Liver (tissue), 10 donors: ENCODE measurements at places on chromosomes 3 and 15. TPM values are rescaled to one million over a fixed set of nuclear protein-coding genes. Genes with fewer than 3 reads are reported as not detected.

Gene RARB
- total RNA-seq = 2.4 TPM

Gene DCLK3
- 0.08 TPM for total RNA-seq

Gene BFSP2
- not detected for total RNA-seq

Gene SCG5
- total RNA-seq = 12.6 TPM

Gene CCDC39
- total RNA-seq = not detected

Gene KNG1
- 605 TPM for total RNA-seq

Gene PRSS50
- 0.25 TPM for total RNA-seq

DNA sequence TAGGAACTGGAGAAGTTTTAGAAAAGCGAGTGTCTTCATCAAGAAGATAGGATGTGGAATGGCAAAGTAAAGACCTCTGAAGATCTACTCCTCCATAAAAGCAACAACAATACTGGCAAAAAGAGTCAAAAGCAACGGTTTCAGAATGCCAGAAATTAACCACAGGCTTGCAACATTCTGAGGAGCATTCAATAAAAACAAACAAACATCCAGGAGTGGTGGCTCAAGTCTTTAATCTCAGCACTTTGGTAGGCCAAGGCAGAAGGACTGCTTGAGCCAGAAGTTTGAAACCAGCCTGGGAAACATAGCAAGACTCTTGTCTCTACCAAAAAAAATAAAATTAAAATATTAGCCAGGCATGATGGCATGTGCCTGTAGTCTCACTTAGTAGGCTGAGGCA, 143.2 kb upstream of the HACD2 start:
- DNase-seq = no peak

DNA sequence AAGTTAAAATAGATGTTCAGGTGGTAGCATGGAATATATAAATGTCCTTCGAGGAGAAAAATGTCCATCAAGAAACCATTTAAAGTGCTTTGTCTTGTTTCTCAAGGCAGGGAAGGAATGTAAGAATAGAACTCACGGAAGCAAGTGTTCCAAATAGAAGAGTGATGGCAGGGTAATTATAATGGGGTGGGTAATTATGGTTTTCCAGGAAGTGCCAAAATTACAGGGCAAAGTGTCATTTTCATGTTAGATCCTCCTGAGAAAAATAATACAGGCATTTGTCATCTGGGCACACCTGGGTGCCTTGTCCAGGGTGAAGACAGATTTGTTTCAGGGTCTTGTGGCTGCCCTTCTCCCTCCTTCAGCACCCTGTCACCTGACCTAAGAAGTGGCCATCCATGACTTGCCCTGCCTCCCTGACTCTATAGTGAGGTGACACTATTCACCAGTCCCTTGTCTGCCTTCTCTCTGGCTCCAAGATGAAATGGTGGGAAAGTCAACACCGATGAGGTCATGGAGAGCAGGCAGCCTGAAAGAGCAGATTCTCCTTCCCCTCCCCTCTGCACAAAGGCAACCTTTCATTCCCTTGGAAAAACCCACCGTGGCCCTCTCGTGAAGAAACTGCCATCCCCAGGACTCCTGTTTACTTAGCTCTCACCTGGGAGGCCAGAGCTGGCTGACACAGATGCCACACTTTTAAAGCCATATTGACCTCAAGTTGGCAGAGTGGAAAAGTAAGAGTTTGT, 45.1 kb upstream of the AMOTL2 start:
- no peak for DNase-seq

- no peak for DNase-seq
Observed at GRCh38 chr15:67564021-67564967, 21.8 kb downstream of the MAP2K5 start.

GRCh38 chr15:89379818-89380217, 45.2 kb upstream of the POLG start:
- no peak for DNase-seq

GRCh38 chr3:117657278-117657677, 947.7 kb downstream of the TUSC7 start:
- DNase-seq = no peak

GRCh38 chr3:150889106-150889505, 16.1 kb downstream of the MINDY4B start:
- DNase-seq = no peak

GRCh38 chr3:185709251-185709955, 115.4 kb downstream of the IGF2BP2 start:
- no peak for DNase-seq

DNA sequence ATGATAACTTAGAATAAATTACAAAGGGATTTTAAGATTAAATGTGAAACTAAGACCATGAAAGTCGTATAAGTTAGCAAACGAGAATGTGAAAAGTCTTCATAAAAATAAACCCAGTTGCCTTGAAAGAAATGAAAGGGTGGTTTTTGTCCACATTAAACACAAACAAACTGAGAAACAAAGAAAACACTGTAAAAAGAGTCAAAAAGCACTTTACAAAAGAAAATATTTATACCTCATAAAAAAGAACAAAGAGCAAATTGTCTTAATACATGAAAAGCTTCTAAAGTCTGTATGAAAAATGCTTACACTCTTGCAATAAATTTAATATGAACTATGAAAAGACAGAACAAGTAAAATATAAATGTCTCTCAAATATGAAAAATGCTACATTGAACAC, 865.9 kb upstream of the CADM2 start:
- DNase-seq = no peak

GRCh38 chr3:40872258-40872920, 326.9 kb upstream of the CTNNB1 start:
- DNase-seq = no peak

DNA sequence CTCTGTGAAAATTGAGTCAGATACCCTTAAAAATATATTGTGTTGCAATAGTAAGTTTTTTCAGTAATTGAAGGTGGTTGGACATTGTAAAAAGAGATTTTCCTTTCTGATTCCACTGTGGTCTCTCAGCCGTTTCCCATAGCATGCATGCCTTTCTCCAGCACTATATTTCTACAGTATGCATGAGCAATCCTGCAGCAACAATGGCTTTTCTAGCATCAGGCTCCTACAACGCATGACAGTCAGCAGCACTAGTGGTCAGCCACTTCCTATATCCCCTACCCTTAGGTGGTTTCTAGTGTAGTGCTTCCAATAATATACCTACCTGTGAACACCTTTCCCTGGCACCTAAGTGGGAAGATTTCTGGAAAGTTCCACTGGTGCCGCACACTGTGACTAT, 55.4 kb upstream of the SNRPN start:
- DNase-seq = no peak

DNA sequence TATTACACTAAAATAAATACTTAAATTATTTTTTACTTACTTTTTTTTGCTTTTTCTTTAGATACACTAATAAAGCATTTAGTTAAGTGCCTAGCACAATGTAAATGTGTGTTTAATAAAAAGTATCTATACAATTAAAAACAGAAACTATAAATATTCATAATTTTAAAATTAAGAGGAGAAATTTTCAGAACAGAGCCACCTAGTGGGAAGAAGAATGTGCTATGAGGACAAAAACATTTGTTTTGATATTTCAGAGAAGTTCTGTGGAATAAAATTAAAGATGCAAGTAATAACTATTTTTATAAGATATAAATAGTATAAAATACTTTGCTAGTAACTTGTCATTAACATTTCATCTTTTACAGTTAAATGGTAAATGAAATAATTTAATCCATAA, 33.6 kb upstream of the PLSCR5 start:
- no peak for DNase-seq

DNA sequence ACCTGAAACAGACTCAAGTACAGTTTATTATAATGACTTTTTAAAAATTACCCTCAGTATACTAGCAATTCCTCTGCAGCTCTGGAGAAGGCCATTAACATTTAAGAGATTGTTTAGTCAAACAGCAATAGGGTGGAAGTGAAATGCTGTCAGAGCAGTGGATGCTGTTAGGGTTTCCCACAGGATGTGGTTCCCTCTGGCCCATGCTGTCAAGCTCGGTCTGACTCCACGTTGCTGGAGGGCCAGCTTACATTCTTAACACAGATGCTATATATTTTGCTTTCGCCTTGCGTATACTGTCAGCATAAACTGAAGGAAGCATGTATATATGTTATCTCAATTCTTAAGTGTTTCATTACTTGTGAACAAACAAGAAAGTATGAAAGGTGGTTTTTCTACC, 231.1 kb upstream of the COL8A1 start:
- no peak for DNase-seq

GRCh38 chr3:194779729-194780224, 94.1 kb downstream of the FAM43A start:
- DNase-seq = no peak

GRCh38 chr3:192367616-192368015, 359.7 kb downstream of the FGF12 start:
- DNase-seq = no peak

GRCh38 chr3:27943106-27943505, 221.0 kb upstream of the EOMES start:
- no peak for DNase-seq

DNA sequence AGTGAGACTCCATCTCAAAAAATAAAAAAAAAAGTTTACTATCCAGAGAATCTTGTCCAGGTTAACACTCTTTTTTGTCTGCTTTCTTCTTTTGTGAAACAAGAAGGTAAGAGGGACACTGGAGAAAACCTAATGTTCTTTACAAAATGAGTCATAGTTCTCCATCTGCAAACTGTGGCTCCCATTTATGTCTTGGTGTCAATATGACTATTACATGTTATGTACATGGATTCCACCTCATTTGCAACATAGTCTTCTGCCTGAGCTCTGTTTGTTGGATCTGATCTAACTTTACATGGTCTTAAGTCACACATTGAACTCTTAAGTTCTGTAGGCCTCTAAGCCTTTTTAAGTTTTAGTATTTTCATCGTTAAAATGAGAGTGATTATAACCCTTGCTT, 421.2 kb upstream of the TPRG1 start:
- DNase-seq = no peak

DNA sequence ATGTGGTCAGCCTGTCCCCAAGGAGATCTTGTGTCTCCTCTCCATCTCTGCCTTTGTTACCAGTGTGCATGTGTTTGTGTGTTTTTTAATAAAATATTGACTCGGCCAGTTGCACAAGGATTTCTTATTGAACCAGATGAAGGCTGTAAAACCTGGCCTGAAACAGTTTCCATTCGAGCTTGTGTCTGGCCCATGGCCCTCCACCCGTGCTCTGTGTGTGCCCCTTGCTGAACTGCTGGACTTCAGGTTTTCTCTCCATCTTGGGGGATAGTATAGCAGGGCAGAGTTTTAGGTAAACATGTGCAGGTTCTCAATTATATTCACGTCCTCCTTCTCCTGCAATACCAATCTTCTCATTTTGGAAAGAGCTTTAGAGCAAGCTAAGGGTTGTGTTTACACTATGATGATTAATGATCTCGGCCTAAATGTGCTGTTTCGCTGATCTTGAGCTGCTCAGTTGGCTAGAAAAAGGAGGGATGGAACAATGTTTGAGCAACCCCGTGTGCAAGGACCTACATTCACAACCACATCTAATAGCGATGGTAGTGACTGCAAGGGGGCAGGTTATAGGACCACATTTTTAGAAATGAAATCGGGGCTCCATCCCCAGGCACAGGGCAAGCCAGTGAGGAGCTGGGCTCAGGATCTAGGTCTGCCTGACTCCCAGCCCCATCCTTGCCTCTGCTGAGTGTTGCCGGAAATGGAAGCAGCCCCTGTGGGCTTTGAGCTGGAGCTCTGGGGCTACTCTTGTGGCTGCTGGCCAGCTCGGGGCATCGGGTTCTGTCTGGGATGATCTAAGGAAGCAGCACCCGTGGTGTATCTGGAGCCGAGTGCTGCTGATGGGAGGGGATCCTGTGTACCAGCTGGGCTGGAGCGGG, 47.7 kb downstream of the CMTM6 start:
- no peak for DNase-seq

DNA sequence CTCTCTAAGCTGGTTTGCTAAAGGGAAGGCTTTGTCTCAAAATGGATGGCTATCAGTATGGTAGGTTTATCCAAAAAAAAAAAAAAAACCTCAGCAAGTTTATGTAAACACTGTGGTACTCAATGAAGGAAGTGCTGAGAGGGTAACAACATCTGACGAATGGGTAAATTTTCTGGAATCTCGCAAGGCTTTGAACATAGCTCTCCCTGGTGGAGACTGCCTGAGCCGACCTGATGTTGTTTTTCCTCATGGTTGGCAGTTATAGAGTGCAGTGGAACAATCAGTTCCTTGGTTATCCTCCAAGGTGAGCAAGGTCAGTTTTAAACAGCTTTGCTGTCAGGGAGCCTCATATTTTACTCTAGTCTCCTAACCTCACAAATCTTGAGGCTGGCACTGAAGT, 94.6 kb downstream of the ZPLD1 start:
- no peak for DNase-seq

DNA sequence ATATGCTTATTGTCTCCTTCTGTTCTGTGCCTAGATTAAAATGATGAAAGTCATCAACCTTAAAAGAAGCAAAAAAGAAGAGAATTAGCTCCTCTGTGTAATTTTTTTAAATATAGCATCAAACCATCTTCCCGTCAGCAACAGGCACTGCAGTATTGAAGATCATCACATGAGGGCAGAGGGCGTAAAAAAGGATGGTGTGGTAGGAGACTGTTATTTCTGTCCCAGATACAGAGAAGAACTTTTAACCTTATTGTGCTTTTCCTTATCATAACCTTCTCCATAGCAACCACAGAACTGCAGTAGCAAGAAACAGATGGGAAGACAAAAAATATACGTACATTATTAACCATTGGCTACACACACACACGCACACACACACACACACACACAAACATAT, 88.8 kb downstream of the IGSF11 start:
- no peak for DNase-seq

DNA sequence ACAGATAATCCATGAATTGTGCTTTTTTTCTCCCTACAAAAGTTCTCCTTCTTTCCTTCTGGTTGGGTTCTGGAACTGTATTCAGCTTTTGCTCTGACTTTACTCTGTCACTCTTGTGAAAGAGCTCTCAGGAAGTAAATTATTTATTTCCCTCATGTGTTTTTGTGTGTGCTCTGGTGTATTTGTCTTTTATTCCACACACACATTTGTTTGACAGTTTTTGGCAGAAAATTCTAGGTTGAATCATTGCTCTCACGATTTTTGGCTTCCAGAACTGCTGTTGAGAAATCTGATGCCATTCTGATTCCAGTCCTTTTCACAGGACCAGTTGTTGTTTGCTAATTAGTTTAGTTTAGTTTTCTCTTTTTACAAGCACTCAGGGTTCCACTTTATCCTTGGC, 172.8 kb downstream of the PLCH1 start:
- DNase-seq = no peak

GRCh38 chr15:80202641-80203360, 49.2 kb downstream of the CTXND1 start:
- peak; percentile 28 for DNase-seq

- no peak for DNase-seq
Observed at GRCh38 chr15:93121973-93122910, 33.2 kb upstream of the RGMA start.

GRCh38 chr3:194308601-194309449, 42.3 kb downstream of the CPN2 start:
- DNase-seq = no peak

DNA sequence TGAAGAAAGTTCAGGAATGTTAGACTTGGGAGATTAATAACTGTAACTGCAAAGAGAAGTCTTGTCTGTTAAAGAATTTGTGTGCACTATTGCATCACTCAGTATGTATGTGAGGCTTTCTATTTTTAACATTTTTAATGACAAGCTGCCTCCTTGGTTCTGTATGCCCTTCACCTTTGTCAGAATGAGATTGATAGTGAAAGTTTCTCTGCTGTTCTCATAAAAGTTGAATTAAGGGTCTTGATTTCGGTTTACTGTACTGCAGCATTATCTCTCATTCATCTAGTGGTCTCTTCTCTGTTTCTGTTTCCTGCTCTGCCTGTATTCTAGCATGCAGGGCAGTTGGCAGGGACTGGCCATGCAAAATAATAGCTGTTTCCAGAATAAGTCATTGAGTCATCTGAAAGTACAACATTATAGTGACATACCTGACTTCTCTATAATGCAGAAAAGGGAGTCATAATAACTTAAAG, 454.9 kb downstream of the IL5RA start:
- no peak for DNase-seq
